GM12878 (cell line): ENCODE measurements at places on chromosomes 7 and 10. TPM values are rescaled to one million over a fixed set of nuclear protein-coding genes. Genes with fewer than 3 reads are reported as not detected.

Gene FAM25G
- polyA plus RNA-seq = not detected in 2 replicates

Gene PFKFB3
- 16.6 and 19.4 TPM in 2 replicates for polyA plus RNA-seq

Gene PLAC9
- not detected in 2 replicates for polyA plus RNA-seq

Gene HIPK2
- 9.0 and 9.1 TPM in 2 replicates for polyA plus RNA-seq

Gene PDE6C
- polyA plus RNA-seq = 0.13 TPM in 1 of 2 replicates, not detected in the other

Gene PAPOLB
- polyA plus RNA-seq = not detected in 2 replicates

GRCh38 chr10:110636932-110637557 is 7.1 kb upstream of the RBM20 start:
- peaks cover 4% of the 10 kb centered on the region; the same call in 1 of the 2 replicates for H3K4me1 ChIP-seq
- H3K36me3 ChIP-seq = no peaks in the 10 kb centered on the region
- H3K27me3 ChIP-seq = no peaks in the 10 kb centered on the region; the same call in 1 of the 2 replicates
- no peak for DNase-seq
- no peak overlapping the region for H3K4me3 ChIP-seq

GRCh38 chr10:106438386-106438785 is 726.1 kb downstream of the SORCS1 start:
- H3K4me1 ChIP-seq = no peaks in the 10 kb centered on the region
- H3K27ac ChIP-seq = no peak overlapping the region
- no peaks in the 10 kb centered on the region for H3K36me3 ChIP-seq
- no peak overlapping the region for H3K4me3 ChIP-seq
- DNase-seq = no peak

GRCh38 chr7:1312136-1313070 is 79.7 kb downstream of the UNCX start:
- no peak overlapping the region for H3K27ac ChIP-seq
- no peaks in the 10 kb centered on the region for H3K4me1 ChIP-seq
- no peak overlapping the region for H3K4me3 ChIP-seq
- H3K36me3 ChIP-seq = no peaks in the 10 kb centered on the region

- no peaks in the 10 kb centered on the region for H3K27me3 ChIP-seq
- no peaks in the 10 kb centered on the region for H3K4me1 ChIP-seq
- no peak for DNase-seq
- H3K27ac ChIP-seq = no peak overlapping the region
Measured at GRCh38 chr10:34761453-34761852, 53.6 kb downstream of the PARD3 start.

- H3K4me1 ChIP-seq = peaks cover 9% of the 10 kb centered on the region; the same call in 1 of the 2 replicates
- no peaks in the 10 kb centered on the region for H3K27me3 ChIP-seq
- H3K4me3 ChIP-seq = no peak overlapping the region
- DNase-seq = no peak
- H3K27ac ChIP-seq = no peak overlapping the region
- no peaks in the 10 kb centered on the region for H3K36me3 ChIP-seq
Measured at GRCh38 chr7:90945104-90945787, 319.0 kb upstream of the FZD1 start.

DNA sequence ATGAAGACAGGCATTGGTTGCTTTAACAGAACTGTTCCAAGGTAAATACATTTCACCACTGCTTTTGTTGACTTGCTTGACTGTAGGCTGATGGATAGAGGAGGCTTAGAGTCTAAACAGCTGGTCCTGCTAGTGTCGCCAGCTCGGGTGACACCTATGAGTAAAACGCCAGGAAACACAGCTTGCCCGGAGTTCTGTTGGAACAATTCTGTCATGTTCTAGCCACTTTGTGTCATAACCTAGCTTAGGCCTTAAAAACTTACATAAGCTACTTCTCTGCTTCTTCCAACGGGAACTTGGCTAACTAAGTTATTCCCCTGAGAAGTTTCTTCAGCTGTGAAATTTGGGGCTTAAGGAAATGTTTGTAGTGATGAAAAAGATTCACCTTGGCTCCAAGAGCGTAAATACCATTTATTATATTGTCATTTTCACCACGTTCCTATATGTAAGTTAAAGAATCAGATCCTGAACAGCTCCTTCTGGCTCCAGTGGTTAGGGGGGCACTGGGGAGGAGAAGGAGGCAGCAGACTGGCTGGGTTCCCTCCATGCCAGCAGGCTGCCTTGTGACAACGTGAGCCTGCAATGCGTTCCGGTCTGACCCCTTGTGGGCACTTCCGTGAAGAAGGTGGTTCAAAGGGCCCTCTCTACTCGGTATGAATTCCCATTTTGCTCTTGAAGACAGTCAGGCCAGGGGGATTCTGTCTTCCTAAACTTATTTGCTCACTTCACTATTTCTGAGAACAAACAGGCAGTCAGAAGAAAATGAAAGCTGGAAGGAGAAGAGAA is 253.2 kb downstream of the BMPER start:
- no peak overlapping the region for H3K27ac ChIP-seq
- H3K4me3 ChIP-seq = no peak overlapping the region
- H3K36me3 ChIP-seq = no peaks in the 10 kb centered on the region
- H3K27me3 ChIP-seq = no peaks in the 10 kb centered on the region

- no peak overlapping the region for H3K27ac ChIP-seq
- H3K4me1 ChIP-seq = no peaks in the 10 kb centered on the region
- H3K4me3 ChIP-seq = no peak overlapping the region
- DNase-seq = no peak
- H3K27me3 ChIP-seq = no peaks in the 10 kb centered on the region
- H3K36me3 ChIP-seq = no peaks in the 10 kb centered on the region
Measured at GRCh38 chr7:136710751-136711150, 157.7 kb upstream of the CHRM2 start.

GRCh38 chr10:82814635-82815034 is 939.6 kb downstream of the NRG3 start:
- H3K27me3 ChIP-seq = no peaks in the 10 kb centered on the region
- H3K4me3 ChIP-seq = no peak overlapping the region
- no peak overlapping the region for H3K27ac ChIP-seq

DNA sequence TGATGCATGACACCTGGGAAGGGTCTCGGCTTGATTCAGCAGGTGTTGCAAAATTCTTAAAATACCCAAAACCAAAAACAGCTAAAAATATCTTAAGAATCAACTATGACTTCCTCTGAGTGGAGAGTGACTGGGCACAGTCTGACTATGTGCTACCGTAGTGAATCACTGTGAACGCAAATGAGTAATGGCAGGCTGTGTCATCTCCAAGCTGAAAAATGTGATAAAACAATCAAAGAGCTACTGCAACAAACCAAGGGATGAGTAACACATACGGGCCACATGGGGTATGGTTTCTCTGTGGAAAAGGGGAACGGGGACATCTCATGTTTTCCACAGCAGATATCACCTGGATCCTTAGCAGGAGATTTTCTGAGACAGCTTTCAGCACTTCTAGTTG is 127.5 kb downstream of the ABCA13 start:
- no peak overlapping the region for H3K27ac ChIP-seq
- H3K36me3 ChIP-seq = no peaks in the 10 kb centered on the region
- H3K4me3 ChIP-seq = no peak overlapping the region
- DNase-seq = no peak
- H3K27me3 ChIP-seq = no peaks in the 10 kb centered on the region

- no peaks in the 10 kb centered on the region for H3K4me1 ChIP-seq
- no peak for DNase-seq
- H3K4me3 ChIP-seq = no peak overlapping the region
Measured at GRCh38 chr7:137151041-137151689, 192.4 kb downstream of the PTN start.
